BJ (cell line): ENCODE measurements at places on chromosomes 5 and 9.

DNA sequence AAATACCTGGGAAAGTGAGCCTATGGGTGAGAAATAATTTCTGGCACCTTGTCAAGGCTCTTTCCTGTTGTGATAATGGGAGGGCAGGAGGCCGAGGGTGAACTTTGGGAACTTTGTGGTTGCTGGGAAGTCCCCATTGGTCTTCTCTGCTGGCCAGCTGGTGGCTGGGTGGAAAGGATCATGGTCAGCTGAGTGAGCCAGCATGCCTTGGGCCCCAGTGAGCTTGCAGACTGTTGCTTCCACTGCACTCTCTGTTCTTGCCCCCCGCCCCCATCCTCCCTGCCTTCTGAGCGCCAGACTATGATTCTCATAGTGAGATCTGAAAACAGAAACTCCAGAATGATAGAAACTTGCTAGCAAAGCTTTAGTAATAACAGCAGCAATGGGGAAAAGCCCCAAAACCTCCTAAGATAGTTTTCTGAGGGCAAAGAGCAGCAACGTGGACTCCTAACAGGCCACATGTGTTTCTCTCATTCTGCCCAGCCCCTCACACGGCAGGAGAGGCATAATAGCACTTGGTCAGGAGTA lies 139.2 kb upstream of the SMARCA2 start:
- no peak for DNase-seq

- no peak for DNase-seq
Observed at GRCh38 chr9:111783857-111784256, 10.9 kb downstream of the SHOC1 start.

DNA sequence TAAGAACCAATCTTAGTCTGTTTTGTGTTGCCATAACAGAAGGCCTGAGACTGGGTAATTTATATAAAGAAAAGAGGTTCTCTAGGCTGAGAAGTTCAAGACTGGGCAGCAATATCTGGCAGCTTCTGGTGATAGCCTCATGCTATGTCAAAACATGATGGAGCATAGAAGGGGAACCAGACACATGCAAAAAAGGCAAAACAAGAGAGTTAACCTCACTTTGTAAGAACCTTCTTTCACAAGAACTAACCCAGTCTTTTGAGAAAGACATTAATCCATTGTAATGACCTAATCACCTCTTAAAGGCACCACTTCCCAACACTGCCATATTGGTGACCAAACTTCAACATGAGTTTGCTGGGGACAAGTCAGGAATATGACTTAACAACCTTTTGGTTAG lies 37.3 kb downstream of the FSD1L start:
- DNase-seq, result no peak

DNA sequence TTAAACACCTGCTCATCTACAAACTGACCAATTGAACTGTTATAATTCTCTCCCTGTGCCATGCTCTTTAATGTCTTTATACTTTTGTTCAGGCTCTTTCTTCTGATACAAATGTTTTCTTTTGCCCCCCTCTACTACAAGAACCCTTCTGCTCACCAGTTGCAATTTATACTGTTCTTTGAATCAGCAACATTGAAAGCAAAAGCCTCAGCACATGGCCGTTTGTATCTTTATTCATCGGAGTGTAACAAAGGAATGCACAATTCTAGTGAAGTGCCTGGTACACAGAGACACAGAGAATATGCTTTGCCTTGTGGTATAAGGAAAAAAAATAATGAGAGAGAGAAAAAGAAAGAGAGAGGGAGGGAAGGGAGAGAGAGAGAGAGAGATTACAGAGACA lies 547.1 kb downstream of the CDH12 start:
- no peak for DNase-seq

DNA sequence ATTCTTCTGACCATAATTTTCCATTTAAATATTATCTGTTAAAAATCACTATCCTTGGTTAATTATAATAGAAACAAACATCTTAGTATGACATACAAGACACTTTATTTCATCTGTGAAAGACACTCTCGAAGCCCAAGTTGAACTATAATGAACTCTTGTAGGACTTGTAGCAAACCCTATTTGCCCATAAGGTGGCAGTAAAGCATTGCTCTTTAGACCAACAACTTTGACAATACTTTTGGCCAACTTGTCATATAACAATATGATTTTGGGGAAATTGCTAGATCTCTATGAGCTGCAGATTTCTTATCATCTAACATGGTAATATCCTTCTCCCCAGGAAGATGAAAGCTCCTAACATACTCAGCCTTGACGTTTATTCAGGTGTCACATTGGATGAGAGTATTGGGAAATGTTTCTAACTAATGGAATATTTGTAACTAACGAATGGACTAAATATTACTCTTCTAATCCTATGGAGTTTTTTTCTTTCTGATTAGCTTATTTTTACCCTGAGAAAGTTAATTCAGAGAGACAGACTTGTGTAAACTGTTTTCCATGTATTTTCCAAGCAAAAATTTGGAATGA lies 11.0 kb downstream of the SPINK14 start:
- DNase-seq, result peak; percentile 3

- no peak for DNase-seq
Observed at GRCh38 chr9:14731294-14731981, 8.9 kb upstream of the CER1 start.
